Activated T-helper 1 cell treated with anti-CD3 and anti-CD28 coated beads, Interleukin-12 subunit alpha, Interleukin-12 subunit beta, Interleukin-2, Interleukin-4 antibody, amounts not matched to agents 30 ng/mL and 10 ng/mL and 1 ng/mL, durations not matched to agents 14 hours and 24 hours and 36 hours (primary cell): ENCODE measurements at places on chromosomes 6 and 20.

DNA sequence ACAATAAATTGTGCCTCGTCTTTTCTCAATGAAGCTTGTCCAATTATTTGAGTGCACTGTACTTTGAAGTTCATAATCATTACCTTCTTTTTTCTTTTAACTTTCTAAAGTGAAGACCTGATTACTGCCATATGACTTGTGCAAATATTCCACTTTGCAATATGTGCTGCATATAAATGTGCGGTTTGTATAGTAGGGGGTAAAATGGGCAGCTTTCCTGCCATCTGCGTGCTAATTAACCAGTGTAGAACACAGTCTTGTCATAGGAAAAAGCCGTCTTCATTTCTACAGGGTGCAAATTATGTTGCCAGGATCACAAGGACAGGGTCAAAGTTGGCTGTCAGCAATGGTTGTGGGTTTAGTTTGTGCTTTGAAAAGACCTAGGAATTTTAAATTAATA, 397.0 kb downstream of the NKAIN2 start:
- no peak overlapping the region for H3K4me3 ChIP-seq
- no peak overlapping the region for H3K27ac ChIP-seq
- H3K4me1 ChIP-seq: no peaks in the 10 kb centered on the region

GRCh38 chr6:87742106-87742505, 40.1 kb upstream of the AKIRIN2 start:
- peaks cover 43% of the 10 kb centered on the region for H3K4me1 ChIP-seq
- DNase-seq: peak; percentile 43
- peaks cover 2% of the 10 kb centered on the region for H3K27me3 ChIP-seq

DNA sequence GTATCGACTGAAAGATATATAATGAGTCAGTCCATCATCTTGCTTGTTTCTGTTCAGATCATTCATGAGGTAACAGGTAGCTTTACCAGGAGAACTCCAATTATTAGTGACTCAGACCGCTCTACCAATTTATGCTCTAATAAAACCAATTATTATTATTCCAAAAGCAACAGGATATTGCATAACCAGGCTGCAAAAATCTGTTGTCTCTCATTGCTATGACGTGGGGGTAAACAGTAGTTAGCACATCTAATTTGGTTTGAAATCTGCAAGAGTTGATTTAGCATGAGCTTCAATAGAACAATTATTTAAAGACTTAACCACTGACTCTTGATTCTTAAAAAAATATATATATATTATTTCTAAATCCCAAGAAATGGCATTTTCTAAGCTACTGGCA, 90.9 kb upstream of the MAP7 start:
- H3K27me3 ChIP-seq: no peaks in the 10 kb centered on the region
- H3K27ac ChIP-seq: no peak overlapping the region
- DNase-seq: no peak

GRCh38 chr6:127305741-127306140, 37.7 kb downstream of the ECHDC1 start:
- H3K4me3 ChIP-seq: no peak overlapping the region
- no peak for DNase-seq
- no peaks in the 10 kb centered on the region for H3K27me3 ChIP-seq
- peaks cover 34% of the 10 kb centered on the region for H3K36me3 ChIP-seq

GRCh38 chr6:87093199-87093598, 1.7 kb downstream of the CGA start:
- H3K4me1 ChIP-seq: no peaks in the 10 kb centered on the region
- H3K27ac ChIP-seq: no peak overlapping the region
- peaks cover 20% of the 10 kb centered on the region for H3K27me3 ChIP-seq

DNA sequence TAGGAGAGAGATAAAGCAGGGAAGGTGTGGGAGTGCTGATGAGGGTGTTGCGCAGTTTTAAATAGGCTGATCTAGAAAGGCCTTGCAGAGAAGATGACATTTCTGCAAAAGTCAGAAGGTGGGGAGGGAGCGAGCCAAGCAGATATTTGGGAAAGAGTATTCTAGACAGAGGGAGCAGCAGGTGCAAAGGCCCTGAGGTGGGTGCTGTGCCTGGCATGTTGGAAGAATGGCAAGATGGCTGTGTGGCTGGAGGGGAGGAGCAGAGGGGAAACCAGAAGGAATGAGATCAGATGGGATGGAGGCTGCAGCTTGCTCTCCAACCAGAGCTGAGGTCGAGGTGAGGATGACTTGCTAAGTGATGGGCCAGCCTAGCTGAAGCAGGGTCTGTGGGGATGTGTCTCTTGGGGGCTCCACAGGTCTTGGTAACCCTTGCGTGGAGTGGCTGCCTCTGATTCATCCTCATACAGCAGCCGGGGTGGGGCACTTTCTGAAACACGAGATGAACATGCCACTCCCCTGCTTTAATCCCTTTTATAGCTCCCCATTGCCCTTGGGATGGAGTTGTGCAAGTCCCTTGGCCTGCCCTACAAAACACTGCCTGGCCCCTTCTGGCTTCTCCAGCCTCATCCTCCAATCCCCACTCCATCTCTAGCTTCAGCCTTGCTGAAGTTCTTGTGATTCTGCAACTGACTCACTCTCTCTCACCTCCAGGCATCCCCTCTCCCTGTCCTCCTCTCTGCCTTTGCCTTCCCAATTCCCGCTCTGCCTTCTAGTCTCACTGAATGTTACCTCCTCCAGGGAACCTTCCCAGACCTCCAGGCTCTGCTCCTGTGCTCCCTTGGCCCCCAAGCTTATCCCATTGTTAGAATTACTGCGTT, 94.1 kb downstream of the CDH22 start:
- no peak for DNase-seq
- H3K27ac ChIP-seq: no peak overlapping the region
- no peak overlapping the region for H3K4me3 ChIP-seq
- H3K36me3 ChIP-seq: no peaks in the 10 kb centered on the region
- H3K27me3 ChIP-seq: peaks cover 4% of the 10 kb centered on the region
- no peaks in the 10 kb centered on the region for H3K4me1 ChIP-seq

- H3K4me3 ChIP-seq: no peak overlapping the region
- H3K27me3 ChIP-seq: peaks cover 4% of the 10 kb centered on the region
- H3K4me1 ChIP-seq: no peaks in the 10 kb centered on the region
- no peak for DNase-seq
Measured at GRCh38 chr20:41939659-41940058, 321.5 kb upstream of the CHD6 start.

DNA sequence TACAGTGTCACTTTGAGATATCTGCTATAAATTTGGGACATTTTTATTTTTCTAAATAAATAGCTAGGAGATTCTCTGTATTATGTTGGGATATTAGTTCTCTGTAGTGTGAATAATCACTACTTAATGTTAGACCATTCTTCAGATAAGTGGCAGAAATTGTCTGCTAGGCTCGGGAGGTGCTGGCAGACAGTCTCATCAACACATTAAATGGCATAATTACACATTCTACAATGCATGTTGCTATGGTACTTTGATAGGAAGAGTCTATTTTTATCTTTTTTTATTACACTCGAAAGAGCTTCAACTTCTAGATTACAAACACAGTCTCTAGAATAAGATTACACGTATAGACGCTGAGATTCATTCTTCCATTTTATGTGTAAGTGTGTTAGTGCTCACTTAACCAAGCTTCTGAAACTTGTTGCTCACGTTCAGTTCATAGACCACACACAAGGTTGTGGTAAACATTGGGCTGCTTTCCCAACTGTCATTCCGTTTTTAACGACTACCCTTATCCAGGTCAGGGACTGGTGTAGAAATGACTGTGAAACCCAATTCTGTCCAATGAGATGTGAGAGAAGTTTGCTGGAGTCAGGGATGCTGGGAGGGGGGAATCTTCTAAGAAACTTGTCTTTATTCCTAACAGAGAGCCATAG, 78.6 kb downstream of the TPBG start:
- H3K36me3 ChIP-seq: no peaks in the 10 kb centered on the region
- H3K4me1 ChIP-seq: no peaks in the 10 kb centered on the region
- H3K27ac ChIP-seq: no peak overlapping the region
- no peak for DNase-seq

DNA sequence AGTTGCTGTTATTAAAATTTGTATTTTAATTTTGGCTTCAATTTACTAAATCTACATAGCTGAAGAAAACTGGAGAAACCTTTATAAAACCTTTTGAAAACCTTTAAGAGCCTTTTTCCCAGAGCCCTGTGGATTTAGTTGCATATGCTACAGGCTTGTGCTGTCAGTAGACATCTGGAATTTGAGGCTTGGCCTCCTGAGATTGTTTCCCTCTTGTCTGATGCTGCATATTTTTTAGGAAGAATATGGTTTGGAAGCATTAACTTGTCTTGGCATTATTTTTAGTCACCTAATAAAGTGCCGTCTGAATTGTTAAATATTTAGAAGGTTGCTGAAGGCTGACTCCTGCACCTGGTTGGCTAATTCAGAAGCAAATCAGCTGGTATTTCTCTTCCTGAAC, 369.4 kb downstream of the UTRN start:
- no peak for DNase-seq
- H3K4me3 ChIP-seq: no peak overlapping the region
- no peak overlapping the region for H3K27ac ChIP-seq

DNA sequence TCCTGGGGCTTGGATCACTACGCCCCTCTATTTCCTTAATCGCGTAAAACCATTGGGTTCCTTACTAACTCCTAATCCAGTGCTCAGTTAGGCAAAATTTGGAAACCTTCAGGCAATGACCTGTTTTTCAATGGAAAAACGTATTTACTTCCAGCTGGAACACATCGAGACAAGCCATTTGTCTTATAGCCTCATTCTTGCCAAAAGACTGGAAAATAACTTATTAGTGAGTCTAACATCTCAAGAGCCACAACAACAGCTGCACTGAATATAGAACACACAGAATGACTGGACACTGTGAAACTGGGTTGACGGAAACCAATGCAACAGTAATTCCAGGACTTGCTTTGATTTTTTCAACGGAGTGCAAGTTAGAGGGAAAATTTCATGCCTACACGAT, 125.2 kb upstream of the MAP3K7 start:
- peaks cover 12% of the 10 kb centered on the region for H3K27me3 ChIP-seq
- H3K36me3 ChIP-seq: no peaks in the 10 kb centered on the region
- H3K4me3 ChIP-seq: no peak overlapping the region
- H3K27ac ChIP-seq: no peak overlapping the region
- H3K4me1 ChIP-seq: no peaks in the 10 kb centered on the region

DNA sequence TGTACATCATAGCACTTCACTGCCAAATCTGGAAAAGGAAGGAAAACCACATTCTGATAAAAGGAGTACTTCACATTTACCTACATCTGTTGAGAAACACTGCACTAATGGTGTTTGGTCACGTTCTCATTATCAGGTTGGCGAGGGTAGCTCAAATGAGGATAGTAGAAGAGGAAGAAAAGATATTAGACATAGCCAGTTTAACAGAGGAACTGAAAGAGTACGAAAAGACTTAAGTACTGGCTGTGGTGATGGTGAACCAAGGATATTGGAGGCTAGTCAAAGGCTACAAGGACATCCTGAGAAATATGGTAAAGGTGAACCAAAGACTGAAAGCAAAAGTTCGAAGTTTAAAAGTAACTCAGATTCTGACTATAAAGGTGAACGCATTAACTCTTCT, 32.0 kb upstream of the GJA10 start:
- H3K4me1 ChIP-seq: peaks cover 31% of the 10 kb centered on the region
- no peak overlapping the region for H3K27ac ChIP-seq
- no peaks in the 10 kb centered on the region for H3K27me3 ChIP-seq
- peaks cover 61% of the 10 kb centered on the region for H3K36me3 ChIP-seq
- H3K4me3 ChIP-seq: no peak overlapping the region

GRCh38 chr6:104700371-104701185, 159.1 kb downstream of the HACE1 start:
- H3K27ac ChIP-seq: no peak overlapping the region
- DNase-seq: no peak
- H3K4me3 ChIP-seq: no peak overlapping the region
- H3K36me3 ChIP-seq: peaks cover 1% of the 10 kb centered on the region
- H3K27me3 ChIP-seq: no peaks in the 10 kb centered on the region

DNA sequence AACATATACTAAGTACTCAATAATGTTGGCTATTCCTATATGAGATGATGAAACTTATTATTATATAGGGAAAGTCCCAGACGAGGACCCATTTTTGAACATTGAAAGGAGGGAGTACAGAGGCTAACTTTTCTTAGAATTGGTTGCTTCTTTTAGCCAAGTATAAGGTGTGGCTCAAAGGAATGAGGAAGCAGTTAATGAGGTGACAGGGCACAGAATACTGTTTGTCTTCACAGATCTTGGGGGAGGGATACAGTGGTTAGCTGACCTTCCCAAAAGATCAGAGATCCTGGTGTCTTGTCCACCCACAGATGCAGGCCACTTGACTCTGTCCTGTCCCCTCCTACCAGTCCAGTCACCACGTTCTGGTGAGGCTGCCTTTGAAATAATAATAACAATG, 67.8 kb upstream of the EPB41L1 start:
- no peak overlapping the region for H3K27ac ChIP-seq
- H3K36me3 ChIP-seq: no peaks in the 10 kb centered on the region
- H3K4me1 ChIP-seq: peaks cover 6% of the 10 kb centered on the region
- H3K4me3 ChIP-seq: no peak overlapping the region

DNA sequence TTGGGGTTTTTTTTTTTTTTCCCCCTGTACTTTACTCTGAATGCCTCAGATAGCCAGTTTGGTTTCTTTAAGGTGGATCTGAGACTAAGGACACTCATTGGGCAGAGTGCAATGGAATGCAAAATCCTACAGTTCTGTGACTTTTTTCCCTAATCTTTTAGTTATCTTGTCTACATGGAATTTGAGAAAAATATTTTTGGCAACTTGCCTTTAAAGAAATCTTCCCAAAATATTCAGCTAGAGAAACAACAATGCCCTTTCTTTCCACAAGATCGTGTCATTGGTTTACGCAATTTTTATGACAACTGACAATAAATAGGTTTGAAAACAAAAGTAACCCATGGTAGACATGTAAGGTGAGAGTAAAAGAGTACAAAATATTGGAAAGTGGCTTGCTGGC, 171.7 kb upstream of the LAMP5 start:
- no peaks in the 10 kb centered on the region for H3K36me3 ChIP-seq
- H3K4me3 ChIP-seq: no peak overlapping the region
- no peaks in the 10 kb centered on the region for H3K4me1 ChIP-seq
- no peak overlapping the region for H3K27ac ChIP-seq

DNA sequence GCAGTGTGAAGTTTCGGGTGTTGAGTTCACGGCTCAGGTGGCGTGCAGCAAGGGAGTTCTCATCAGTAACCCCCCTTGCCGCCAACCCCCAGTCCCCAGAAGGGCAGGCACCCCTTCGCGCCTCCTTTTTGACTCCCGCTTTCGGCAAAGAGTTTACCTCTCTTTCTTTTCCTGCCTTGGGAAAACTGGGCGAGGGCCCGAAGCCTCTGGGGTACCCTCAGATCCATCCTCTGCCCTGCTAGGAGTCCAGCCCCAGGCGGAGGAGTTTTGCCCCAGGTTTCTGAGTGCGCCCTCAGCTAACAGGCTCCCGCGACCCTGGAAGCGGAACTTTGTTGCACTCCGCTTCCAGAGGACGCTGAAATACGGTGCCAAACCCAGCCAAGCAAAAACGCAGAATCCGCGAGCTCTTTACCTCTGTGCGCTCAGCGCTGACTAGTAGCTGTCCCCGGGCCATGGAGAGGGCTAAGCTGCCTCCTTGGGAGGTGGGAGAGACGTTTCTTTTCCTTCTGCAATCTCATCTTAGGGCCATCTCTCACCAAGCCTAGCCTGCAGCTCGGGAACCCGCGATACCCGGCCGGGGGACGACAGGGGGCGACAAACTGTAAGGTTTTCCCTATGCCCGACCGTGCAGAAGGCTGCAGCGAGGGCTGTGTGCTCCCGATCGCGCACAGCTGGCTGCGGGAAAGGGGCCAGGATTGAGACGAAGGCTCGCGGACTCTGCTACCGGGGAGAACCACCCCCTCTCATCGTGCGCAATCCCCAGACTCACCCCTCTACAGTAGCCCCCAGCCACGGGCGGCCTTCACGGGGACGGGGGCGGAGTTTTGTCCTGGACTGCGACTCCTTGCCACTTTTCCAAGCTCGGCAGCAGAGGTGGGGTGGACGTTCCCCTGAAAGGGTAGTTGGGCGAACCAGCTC, 2.7 kb upstream of the PAX1 start:
- no peak overlapping the region for H3K4me3 ChIP-seq
- H3K27me3 ChIP-seq: peaks cover 81% of the 10 kb centered on the region
- H3K36me3 ChIP-seq: no peaks in the 10 kb centered on the region
